ENCODE measurements at places on chromosomes 1 and 21.
A peak's percentile ranks its signal among the peaks of the same experiment; 100 is the strongest.

DNA sequence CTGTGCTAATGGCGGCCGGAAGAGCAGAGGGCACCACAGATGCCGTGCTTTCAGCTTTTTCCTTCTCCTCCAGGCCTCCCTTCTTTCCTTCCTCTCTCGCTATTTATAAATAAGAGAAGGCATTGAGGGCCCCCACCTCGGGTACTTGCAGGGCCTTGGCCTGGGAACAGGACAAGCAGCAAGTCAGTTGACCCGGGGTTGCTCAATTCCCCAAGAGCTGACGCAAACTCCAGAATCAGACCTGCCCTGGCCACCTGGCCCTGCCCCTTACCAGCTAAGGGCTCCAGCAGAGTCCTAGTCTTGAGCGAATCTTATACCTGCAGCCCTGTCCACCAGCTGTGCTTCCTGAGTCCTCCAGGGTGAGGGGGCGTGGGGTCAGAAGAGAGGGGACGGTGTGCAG lies 13.5 kb downstream of the TNFRSF1B start:
- DNase-seq, result no peak

GRCh38 chr1:44973645-44974044 lies 12.8 kb downstream of the EIF2B3 start:
- DNase-seq, result no peak

DNA sequence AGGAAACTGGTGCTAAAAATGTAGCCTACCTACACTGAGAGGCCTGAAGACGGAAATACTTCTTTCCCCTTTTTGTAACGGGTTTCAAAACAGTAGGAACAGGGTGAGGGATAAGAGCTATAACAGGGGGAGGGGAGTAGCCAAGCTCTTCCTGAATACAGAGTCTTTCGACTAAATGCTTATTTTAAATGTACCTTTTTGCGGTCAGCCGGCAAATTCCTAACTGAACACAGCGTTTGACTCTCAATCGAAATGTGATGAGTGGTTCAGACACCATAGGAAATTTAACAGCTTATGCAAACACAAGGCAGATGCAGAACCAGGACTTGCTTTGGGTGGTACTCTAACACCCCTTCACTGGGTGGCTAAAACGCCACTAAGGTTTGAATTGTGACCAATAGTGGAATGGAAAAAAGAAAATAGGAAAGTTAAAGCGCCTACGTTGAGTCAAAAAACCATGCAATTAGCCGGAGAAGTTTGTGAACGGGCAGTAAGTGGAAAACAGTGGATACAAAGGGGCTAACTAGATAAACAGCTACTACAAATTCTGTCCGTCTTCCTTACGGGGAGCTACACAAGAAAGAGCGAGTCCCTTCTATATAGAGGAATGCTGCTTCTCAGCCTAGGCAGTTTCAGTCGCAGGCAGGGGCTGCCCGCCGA lies 1.7 kb downstream of the EGLN1 start:
- DNase-seq, result no peak

- DNase-seq, result no peak
These were observed 4.2 kb upstream of the CHD1L start for GRCh38 chr1:147238053-147238902.

DNA sequence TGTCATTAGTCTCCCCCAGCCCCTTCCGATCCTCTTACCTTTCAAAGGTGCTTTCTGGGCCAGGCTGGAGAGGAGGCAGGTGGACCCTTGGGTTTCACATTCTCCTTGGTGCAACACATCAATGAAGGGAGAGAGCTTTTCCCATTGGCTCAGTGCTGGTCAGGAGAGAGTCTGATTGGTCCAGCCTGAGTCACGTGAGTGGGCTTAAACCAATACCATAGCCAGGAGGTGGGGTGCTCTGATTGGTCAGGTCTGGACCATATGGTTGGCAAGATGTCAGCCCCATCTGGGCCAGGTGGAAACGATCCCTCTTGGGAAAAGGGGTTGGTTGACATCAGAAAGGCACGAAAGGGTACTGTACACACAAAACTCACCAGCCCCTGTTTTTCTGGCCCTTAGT lies 44.8 kb upstream of the ABCG1 start:
- no peak for DNase-seq

- DNase-seq, result no peak
These were observed 766 bp upstream of the SLC44A3 start for GRCh38 chr1:94819238-94819944.

DNA sequence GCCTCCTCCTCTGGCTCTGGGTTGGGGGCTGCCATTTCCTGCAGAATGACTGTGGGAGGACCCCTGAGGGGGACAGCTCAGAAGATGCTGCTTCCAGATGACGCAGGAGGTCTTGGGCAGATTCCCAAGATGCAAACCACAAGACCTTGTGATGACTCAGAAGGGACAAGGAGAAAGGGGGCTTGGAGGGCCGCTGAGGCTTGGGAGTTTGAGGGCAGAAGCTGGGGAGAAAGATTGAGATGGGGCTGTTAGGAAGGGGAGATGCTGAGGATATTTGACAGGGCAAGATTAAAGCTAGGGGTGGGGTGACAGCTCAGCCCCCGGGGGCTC lies 7.5 kb downstream of the PTPRU start:
- DNase-seq, result no peak

GRCh38 chr21:46027851-46028493 lies 46.4 kb downstream of the COL6A1 start:
- DNase-seq, result no peak

DNA sequence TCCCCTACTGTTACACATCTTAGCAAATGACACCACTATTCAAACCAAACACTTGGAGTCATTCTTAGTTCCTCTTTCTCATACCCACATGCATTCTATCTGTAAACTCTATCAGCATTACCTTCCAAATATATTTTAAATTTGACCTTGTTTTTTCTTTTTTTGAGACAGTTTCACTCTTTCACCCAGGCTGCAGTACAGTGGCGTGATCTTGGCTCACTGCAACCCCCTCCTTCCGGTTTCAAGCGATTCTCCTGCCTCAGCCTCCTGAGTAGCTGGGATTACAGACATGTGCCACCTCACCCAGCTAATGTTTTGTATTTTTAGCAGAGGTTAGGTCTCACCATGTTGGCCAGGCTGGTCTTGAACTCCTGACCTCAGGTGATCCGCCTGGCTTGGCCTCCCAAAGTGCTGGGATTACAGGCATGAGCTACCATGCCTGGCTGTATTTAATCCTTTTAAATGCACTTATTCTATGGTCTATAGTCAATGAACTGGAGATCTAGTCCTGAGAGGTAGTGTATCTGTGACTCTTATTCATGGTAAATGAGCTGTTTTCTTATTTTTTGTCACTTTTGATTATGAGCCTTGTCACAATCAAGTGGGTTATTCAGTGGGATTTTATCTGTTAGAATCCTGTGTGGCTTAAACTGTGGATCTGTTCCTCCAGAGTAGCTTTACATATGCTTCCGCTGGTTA lies 73.1 kb downstream of the GATAD2B start:
- no peak for DNase-seq

GRCh38 chr1:15524021-15524282 lies at the start of gene CASP9:
Gene CASP9 (minus strand): TSS chr1:15524215. CDS start chr1:15524200, 15 bp downstream.
- DNase-seq, result no peak

- no peak for DNase-seq
These were observed 162.2 kb upstream of the LHX8 start for GRCh38 chr1:74971982-74972381.

GRCh38 chr1:94803517-94804441 lies 16.4 kb upstream of the SLC44A3 start:
- no peak for DNase-seq

GRCh38 chr1:54215523-54215922 lies 15.6 kb downstream of the MRPL37 start:
- no peak for DNase-seq

GRCh38 chr1:188155261-188155660 lies 1326.5 kb downstream of the PLA2G4A start:
- no peak for DNase-seq

- no peak for DNase-seq
These were observed 325 bp downstream of the OR14A2 start for GRCh38 chr1:247747616-247748015.

DNA sequence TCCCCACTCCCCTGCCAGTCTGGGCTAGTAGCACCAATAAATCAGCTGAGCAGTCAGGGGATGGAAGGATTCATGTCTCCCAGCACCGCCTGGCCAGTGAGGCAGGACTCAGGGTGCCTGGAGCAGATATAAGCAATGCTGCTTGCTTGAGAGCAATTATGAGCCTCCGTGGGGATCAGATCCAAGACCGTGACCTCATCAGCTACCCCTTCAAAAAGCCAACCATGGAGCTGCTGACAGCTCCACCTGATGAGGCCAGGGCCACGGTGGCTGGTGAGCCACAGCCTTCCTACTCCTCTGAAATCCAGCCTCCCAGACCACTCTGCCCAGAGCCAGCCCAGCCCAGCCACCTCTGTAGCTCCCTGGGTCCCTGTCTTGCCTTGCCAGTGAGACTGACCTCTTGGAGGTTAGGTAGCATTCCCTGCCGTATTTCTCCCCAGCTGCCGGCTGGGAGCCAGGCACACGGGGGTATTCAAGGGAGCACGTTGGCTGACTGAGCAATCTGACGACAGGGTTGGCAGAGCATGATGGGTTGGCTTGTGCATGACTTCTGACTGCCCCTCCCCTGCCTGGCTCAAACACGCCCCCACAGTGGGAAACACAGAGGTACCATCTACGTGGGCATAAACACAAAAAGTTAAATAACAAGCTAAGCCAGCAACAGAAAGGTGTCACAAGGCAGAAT lies 28.4 kb downstream of the SYT2 start:
- no peak for DNase-seq

DNA sequence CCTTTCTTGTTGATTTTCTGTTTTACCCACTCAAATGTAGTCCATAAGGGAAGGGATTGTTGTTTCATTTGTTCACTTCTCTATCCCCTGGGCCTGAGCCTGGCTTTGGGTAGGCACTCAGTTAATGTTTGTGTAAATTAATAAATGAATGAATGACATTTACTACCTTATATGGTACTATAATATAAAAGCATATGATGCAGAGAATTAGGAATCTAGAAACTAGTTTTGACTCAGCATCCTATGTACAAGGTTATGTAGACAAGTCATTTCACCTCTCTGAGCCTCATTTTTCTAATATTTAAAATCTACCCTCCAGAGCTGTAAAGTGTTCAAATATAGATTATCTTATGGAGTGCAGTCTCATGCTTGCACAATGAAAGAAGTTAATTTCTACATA lies 68.9 kb upstream of the S1PR1 start:
- DNase-seq, result no peak

GRCh38 chr21:29125191-29125590 lies 5.3 kb upstream of the MAP3K7CL start:
- no peak for DNase-seq

DNA sequence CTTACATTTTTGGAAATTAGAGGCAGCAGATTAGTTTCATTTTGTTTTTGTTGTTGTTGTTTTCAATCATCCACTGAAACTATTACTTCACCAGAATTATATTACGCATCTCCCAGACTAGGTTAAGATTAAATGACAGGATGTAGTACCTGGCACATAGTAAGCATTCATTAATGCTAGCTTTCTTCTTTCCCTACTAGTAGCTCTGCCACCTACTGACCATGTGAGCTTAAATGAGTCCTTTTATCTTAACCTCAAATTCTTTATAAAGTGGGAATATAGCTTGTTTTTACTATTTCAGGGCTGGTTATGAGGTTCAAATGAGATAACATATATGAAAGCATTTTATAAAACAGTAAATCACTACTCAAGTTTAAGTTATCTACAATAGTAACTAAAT lies 10.2 kb upstream of the ASPM start:
- DNase-seq, result no peak

GRCh38 chr1:1958071-1958541 lies 39.0 kb upstream of the TMEM52 start:
- no peak for DNase-seq

DNA sequence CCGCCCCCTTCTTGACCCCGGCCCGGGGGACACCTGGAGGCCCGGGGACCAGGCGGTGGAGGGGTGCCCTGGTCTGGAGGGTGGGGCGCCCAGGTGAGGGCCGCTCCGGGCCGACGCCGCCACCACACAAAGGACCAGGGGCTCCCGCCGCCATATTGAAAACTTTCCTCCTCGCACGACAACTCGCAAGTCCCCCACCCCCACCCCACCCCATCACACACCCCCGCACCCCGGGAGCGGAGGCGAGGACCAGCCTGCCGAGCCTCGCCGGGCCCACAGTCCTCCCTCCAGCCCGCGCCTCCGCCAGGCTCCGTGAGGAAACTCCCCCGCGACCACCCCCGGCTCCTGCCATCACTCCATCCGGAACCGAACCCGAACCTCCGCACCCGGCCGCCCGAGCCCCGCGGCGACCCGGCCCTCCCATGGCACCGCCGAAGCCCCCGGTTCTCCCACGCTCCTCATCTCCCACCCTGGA lies 733 bp downstream of the KDM5B start:
- peak; percentile 21 for DNase-seq

GRCh38 chr1:152034654-152035538 lies 1.9 kb downstream of the S100A11 start:
- DNase-seq, result peak; percentile 61

GRCh38 chr1:186627019-186627418 lies 53.2 kb downstream of the PTGS2 start:
- no peak for DNase-seq

GRCh38 chr21:43864962-43865539 lies at the start of gene AGPAT3:
Gene AGPAT3 (plus strand): TSS chr21:43865223. CDS start chr21:43959682, 94,459 bp downstream.
- DNase-seq, result peak; percentile 45

DNA sequence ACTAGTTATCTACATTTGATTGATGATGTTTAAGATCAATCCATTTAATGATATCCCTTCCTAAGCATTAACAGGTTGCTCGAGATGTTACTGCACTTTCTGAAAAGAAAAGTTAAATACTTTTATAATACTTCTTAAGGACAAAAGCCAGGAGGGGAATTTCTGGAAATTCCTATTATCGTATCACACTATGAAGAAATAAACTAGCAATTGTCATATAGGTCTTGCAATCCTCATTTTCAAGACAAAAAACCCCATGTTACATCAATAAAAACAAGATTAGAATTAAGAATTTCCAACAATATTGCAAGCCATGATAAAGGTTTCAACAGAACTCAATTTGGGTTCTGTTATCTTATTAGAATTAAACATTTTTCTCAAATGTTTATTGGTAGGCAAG lies 47.2 kb downstream of the HNRNPR start:
- no peak for DNase-seq

DNA sequence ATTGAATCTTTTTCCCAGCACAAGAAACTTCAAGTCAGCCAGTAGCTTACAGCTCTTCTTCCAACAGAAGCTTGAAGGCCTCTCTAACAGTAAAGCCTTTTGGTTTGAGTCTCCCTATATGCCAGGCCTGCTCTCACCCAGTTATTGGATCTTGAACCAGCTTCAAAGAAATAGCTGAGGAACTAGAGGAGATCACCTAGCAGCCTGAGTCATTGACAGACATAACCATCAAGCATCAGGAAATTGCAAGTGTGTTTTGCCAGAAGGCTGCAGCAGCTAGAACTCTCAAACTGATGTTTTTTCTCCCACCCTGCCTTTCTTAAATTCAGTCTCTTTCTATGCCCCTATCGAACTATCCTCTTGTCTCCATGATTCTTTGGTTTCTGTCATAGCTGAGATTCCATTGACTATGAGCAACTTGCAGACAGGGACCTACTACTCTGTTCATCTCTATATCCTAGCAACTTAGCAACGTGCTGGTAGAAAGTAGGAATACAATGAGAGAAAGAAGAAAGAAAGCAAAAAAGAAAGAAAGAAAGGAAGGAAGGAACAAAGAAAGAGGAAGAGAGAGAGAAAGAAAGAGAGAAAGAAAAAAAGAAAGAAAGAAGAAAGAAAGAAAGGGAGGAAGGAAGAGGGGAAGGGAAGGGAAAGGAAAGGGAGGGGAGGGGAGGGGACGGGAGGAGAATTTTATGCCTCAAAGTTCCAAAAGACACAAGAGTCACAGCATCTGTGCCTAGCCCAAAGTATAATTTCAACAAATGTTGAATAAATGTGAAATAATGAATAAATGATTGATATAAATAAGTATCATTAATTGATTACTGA lies 60.0 kb upstream of the FGGY start:
- no peak for DNase-seq

GRCh38 chr1:159171254-159171687 lies at the start of gene CADM3:
Gene CADM3 (plus strand): TSS chr1:159171615. CDS start chr1:159171766, 151 bp downstream.
- no peak for DNase-seq

Data from naive thymus-derived CD8-positive, alpha-beta T cell (primary cell).